ENCODE measurements at places on chromosomes 16 and 17.

DNA sequence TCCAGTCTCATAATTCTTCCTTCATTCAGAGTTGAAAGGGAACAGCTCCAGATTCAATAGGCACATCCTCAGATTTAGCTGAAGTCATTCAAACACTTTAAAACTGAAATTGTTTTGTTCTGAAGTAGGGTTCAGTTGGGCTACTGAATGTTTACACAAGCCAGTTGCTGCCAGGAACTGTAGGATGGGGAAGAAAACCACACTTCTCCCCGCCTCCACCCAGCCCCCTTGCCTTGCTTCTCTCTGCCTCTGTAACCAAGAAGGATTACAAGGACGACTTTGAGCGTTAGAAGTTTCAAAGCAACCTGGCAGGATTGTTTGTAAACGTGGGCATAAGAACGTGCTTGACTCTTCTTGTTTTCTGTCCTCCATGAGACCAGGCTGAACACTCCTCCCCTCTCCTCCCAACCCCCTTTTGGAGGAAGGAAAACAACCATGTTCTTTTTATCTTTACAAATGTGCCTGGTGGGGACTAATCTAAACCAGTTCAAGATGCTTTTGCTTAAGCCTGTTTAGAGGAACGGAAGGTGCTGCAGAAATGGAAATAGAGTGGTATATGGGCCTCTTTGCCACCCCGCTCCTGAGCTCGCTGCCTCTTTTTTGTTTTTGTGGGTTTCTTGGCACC, 287.9 kb downstream of the FTO start:
- no peak for DNase-seq

- DNase-seq, result no peak
Observed at GRCh38 chr16:58332997-58333700, 38.3 kb upstream of the PRSS54 start.

GRCh38 chr17:56457501-56457900, 136.0 kb upstream of the NOG start:
- DNase-seq, result no peak

- DNase-seq, result peak; percentile 43
Observed at GRCh38 chr17:49723423-49723822, 15.7 kb upstream of the SLC35B1 start.

DNA sequence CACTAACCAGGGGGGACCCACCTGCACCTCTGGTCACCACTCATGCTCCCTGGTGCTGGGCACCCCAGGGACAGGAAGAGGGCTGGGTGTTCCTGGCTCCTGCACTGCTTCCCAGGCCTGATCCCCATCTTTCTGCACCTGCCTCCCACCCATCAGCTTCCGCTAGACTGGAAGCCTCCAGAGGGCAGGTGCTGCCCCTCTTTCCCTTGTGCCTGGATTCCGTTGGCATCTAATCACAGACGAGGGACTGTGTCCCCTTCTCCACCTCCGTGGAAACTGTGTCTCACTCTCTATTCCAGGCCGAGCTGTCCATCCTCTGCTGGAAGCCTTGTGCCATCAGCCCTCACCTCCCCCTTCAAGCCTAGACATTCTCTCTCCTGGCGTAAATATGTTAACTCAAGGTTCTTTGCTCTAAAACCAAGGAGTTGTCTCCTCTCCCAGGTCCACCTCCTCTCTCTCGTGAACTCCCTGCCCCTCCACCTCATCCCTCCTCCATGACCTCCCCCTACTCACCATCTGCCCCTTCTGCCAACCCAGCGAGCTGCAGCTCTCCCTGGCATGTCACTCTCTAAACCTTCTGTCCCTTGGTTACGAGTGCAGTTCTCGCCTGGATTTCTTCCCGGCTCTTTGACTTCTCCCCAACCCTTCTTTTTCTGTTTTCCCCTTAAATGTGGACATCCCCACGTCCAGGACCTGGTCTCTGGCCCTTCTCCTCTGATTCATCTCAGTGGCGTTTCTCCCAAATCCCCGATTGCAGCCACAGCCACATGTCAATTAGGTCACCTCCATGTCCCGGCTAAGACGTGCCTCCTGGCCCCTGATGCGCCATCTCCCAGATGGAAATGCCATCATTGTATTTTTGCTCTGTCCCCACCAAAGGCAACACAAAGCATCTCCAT, 107.7 kb downstream of the SEC14L1 start:
- no peak for DNase-seq

GRCh38 chr17:8481089-8481488, 45.4 kb downstream of the NDEL1 start:
- no peak for DNase-seq
